GM12865 (cell line): ENCODE measurements at places on chromosomes 3 and 15.
A peak's percentile ranks its signal among the peaks of the same experiment; 100 is the strongest.

- DNase-seq, result peak; percentile 92
Observed at GRCh38 chr3:183285828-183286457, 32.9 kb downstream of the B3GNT5 start.

- DNase-seq, result no peak
Observed at GRCh38 chr3:37556789-37557301, 304.8 kb upstream of the CTDSPL start.

- DNase-seq, result no peak
Observed at GRCh38 chr15:101684384-101684783, 32.2 kb upstream of the TM2D3 start.

- DNase-seq, result no peak
Observed at GRCh38 chr3:62817678-62818077, 57.5 kb downstream of the CADPS start.

- DNase-seq, result no peak
Observed at GRCh38 chr15:80199366-80199765, 46.6 kb downstream of the FAH start.

DNA sequence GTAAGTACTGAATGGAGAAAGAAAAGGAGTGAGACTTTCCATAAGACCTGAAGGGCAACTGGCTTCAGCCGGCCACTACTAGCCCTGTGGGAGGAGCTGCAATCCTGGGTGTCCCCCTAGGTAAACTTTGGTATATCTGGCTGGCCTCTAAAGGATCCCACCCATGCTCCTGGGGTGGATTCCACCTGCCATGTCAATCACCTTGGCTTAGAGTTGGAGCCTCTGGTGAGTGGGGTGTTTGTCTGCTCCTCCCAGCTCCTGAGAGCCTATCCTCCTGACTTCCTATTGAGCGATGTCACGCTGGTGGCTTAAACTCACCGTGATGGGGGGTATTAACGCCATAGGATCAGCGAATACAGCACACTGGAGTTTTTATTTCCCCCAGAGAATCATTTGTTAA is 2.6 kb downstream of the SPTBN5 start:
- no peak for DNase-seq

- DNase-seq, result no peak
Observed at GRCh38 chr15:66092053-66093016, 161.2 kb downstream of the MEGF11 start.

DNA sequence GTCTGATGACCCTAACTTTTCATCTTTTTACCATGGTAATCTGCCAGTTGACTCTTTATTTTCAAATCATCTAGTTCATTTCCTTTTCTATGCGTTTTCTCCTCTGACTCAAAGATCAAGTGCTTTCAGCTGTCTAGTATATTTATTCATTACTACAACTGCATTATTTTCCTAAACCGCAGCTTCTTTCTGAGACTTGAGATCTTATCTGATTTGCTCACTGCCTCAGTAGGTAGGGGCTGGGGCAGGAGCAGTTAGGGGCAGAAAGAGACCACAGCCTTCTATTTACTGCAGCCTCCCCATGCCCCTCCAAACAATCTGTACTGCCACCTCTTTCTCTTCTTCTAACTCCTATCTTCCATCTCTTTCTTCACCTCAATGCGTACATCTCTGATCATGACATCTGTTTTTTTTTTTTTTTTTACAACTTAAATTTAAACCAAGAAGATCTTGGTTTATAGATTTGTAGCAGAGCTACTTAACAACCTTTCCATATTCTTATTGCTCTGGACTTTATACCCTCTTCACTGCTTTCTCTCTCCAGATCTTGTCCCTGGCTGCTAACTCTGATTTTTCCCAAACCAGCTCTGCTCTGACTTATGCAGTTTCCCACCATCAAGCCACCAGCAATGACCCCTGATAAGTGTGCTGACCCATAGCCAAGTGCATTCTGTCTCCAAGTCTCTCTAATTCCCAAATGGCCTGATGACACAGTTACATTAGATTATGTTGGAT is 52.2 kb downstream of the MOBP start:
- DNase-seq, result no peak
